Naive thymus-derived CD4-positive, alpha-beta T cell (primary cell): ENCODE measurements at places on chromosomes 3 and 15. TPM values are rescaled to one million over a fixed set of nuclear protein-coding genes. Genes with fewer than 3 reads are reported as not detected.
A peak's percentile ranks its signal among the peaks of the same experiment; 100 is the strongest.

HIGD2B gene
- 0.57 TPM for total RNA-seq

MRPL3 gene
- 72.3 and 79.2 TPM in 2 replicates for total RNA-seq

WDR93 gene
- not detected for total RNA-seq

KBTBD13 gene
- total RNA-seq: not detected

ZNF774 gene
- total RNA-seq: 1.5 TPM

GRCh38 chr3:123152687-123153086 lies 49.1 kb upstream of the SEC22A start:
- no peak for DNase-seq
- H3K27ac ChIP-seq: no peak overlapping the region
- no peak overlapping the region for H3K4me3 ChIP-seq
- H3K4me1 ChIP-seq: no peaks in the 10 kb centered on the region
- peaks cover 9% of the 10 kb centered on the region for H3K36me3 ChIP-seq

DNA sequence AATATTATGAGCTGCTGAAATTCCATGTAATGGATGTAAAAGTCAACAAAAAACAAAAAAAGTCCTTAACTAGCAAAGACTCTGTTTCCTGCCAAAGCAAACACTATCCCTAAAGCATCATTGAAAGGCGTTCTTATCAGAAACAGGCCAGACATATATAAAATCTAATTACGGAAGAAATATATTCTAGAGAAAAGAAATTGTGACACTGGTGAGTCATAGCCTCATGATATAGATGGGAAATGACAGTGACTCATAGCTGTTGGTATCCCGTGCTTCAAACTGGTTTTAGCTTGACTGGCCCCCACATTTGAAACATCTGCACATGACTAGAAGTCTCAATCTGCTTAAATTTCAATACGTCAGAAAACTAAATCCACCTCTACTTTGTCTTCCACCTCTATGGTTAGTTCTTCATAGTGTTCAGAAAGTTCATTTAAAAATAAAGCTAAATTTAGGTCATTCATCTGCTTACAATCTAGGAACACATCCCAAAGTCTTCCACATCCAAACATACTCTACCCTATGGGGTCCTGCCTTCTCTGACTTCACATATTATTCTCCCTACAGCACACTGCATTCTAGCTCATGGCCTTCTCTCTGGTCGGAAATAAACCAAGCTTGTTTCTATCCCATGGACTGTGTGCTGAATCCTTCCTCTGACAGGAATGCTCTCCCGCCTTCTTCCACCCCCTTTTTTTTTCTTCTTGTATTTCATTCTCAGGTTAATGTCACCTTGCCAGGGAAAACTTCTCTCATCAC lies 456.3 kb upstream of the ARRDC4 start:
- no peak overlapping the region for H3K27ac ChIP-seq
- H3K27me3 ChIP-seq: no peaks in the 10 kb centered on the region
- no peak for DNase-seq
- no peaks in the 10 kb centered on the region for H3K4me1 ChIP-seq
- H3K36me3 ChIP-seq: no peaks in the 10 kb centered on the region

- no peak for DNase-seq
- no peak overlapping the region for H3K27ac ChIP-seq
- no peaks in the 10 kb centered on the region for H3K4me1 ChIP-seq
- no peaks in the 10 kb centered on the region for H3K27me3 ChIP-seq
- no peak overlapping the region for H3K4me3 ChIP-seq
Observed at GRCh38 chr3:124657138-124657537, 73.1 kb upstream of the UMPS start.

- H3K4me3 ChIP-seq: no peak overlapping the region
- no peak for DNase-seq
- no peaks in the 10 kb centered on the region for H3K4me1 ChIP-seq
Observed at GRCh38 chr3:869734-870133, 223.1 kb upstream of the CNTN6 start.

GRCh38 chr3:194062830-194063229 lies 73.1 kb upstream of the HES1 start:
- H3K36me3 ChIP-seq: no peaks in the 10 kb centered on the region
- no peaks in the 10 kb centered on the region for H3K4me1 ChIP-seq
- no peak for DNase-seq
- H3K27me3 ChIP-seq: no peaks in the 10 kb centered on the region
- H3K27ac ChIP-seq: no peak overlapping the region

DNA sequence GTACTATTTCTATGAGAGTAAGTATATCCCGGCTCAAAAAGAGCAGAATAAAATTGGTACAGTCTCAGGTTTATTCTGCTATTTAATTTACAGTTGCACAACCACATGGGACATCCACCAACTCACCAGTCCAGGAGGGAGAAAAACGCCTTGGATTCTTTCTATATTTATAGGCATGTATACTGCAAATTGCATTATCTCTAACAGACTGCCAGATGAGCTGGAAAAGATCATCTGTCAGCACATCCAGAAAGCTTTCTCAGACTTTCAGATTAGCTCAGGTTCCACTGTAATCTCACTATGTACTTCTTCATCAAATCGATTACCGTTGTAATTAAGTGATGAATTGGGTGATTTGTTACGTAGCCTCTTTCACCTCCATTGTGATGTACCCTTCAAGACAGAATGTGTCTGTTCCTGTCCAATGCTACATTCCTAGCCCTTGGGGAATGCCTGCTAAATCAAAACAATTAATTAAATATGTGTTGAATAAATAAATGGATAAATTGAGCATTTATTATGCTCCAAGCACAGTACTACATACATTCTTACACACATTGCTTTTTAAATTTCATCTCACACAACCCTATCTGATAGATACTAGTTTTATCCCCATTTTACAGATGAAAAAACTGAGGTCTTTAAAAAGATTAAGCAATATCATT lies 38.1 kb upstream of the TMC3 start:
- H3K4me3 ChIP-seq: no peak overlapping the region
- no peak for DNase-seq
- H3K4me1 ChIP-seq: no peaks in the 10 kb centered on the region
- H3K27me3 ChIP-seq: no peaks in the 10 kb centered on the region
- H3K36me3 ChIP-seq: no peaks in the 10 kb centered on the region

DNA sequence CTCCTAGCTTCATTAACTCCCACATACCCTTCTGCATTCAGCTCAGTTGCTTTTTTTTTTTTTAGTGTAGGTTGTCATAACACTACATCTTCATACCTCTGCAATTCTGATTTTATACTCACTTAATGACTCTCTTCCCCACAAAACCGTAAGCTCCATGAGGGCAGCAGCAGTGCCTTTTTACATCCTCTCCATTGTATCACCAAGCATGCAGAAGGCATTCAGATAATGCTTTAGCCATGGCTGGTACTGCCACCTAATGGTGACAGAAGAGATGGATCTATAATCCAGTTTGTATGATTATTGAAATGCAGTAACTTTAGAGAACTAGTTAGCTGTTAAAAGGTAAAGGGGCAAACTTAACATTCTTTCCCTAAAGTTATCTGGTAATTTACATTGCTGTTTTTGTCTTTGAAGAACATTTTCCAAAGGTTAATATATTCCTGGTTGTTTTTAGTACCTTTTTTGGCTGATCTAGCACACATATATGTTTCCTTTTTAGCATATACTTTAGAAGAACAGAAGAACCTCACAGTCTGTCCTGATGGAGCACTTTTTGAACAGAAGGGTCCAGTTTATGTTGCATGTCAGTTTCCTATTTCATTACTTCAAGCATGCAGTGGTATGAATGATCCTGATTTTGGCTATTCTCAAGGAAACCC lies 36.8 kb downstream of the ATP1B3 start:
- no peak overlapping the region for H3K27ac ChIP-seq
- no peak overlapping the region for H3K4me3 ChIP-seq
- no peaks in the 10 kb centered on the region for H3K4me1 ChIP-seq
- peak; percentile 59 for DNase-seq
- no peaks in the 10 kb centered on the region for H3K36me3 ChIP-seq

DNA sequence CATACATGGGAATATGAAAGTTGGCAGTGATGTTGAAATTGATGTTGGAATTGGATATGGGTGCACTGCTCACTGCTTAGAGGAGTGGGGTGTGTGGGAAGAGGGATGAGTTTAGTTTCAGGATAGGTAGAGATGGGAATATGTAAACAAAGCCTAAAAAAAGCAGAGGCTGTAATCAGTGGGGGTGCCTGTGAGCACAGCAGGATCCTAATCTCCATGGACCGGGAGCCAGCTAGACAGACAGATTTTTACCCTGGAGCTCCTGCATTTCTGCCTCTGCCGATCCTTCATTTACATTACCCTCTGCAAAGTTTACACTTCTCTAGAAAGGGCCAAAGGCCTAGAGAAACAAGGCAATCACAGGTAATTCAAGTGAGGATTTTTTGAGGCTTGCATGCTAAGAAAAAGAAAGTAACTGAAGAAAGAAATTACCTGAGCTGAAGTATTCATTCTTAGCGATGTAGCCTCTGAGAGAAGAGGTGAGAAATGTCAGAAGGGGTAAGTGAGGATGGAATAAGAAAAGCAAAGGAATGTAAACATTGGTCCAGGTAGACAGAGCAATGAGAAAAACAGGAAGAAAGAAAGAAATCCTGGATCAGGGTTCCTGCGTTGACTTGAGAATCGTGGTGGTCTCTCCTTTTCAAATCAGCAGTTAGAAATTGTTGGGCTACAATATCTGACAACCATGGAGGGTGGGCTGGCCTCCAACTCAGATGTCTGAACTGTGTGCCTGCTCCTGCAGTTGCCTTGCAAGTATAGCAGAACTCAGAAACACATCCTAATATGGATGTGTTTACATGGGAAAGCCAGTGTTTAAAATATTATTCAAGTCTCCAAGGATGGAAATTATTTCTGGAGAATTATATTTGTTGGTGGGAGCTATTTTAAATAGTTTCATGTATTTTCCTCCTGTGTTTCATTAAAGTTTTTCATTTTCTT lies 79.8 kb downstream of the CRTC3 start:
- H3K36me3 ChIP-seq: no peaks in the 10 kb centered on the region
- H3K27me3 ChIP-seq: no peaks in the 10 kb centered on the region
- no peak overlapping the region for H3K27ac ChIP-seq
- H3K4me1 ChIP-seq: no peaks in the 10 kb centered on the region
- no peak for DNase-seq
- no peak overlapping the region for H3K4me3 ChIP-seq

DNA sequence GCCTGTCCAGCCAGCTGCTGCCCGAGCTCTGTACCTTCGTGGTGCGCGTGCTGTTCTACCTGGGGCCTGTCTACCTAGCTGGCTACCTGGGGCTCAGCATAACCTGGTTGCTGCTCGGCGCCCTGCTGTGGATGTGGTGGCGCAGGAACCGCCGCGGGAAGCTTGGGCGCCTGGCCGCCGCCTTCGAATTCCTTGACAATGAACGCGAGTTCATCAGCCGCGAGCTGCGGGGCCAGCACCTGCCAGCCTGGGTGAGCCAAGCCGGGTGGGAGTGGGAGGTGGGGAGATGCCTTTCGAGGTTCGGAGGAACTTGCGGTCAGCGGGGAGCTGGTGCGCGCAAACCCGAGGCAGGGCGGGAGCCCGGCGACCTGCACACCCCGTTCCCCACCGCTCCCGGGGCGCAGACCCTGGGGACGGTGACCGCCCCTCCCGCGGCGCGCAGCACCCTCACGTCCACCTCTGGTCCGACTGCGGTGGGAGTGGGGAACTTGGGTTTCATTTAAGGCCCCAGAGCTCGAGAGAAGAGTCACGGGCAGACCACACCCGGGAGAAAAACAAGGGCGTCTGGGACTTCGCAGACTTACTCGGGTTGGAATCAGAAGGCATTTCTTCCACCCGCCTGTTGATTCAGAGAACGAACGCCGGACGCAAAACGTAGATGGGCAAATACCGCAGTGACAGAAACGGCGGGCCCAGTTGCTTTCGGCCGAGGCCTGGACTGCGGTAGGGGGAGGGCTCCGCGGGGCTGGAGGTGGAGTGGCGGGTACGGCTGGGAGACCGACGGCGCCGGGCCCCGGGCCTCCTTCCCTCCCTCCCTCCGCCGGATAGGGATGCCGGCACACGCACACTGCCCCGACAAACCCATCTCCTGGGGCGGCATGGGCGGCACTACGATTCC lies 708 bp downstream of the ESYT3 start:
- no peak for DNase-seq
- H3K4me3 ChIP-seq: peak overlapping the region; percentile 37
- no peak overlapping the region for H3K27ac ChIP-seq
- no peaks in the 10 kb centered on the region for H3K27me3 ChIP-seq

GRCh38 chr15:44296625-44297524 lies 8.4 kb downstream of the GOLM2 start:
- H3K36me3 ChIP-seq: no peaks in the 10 kb centered on the region
- H3K4me1 ChIP-seq: peaks cover 4% of the 10 kb centered on the region
- no peak overlapping the region for H3K27ac ChIP-seq
- no peak for DNase-seq
- no peak overlapping the region for H3K4me3 ChIP-seq
- H3K27me3 ChIP-seq: no peaks in the 10 kb centered on the region

- no peak for DNase-seq
- H3K27ac ChIP-seq: no peak overlapping the region
- H3K27me3 ChIP-seq: no peaks in the 10 kb centered on the region
- H3K4me3 ChIP-seq: no peak overlapping the region
- no peaks in the 10 kb centered on the region for H3K4me1 ChIP-seq
Observed at GRCh38 chr3:190004656-190005055, 116.0 kb downstream of the P3H2 start.

GRCh38 chr15:67006083-67007065 lies 59.0 kb upstream of the SMAD3 start:
- no peaks in the 10 kb centered on the region for H3K27me3 ChIP-seq
- no peaks in the 10 kb centered on the region for H3K36me3 ChIP-seq
- no peaks in the 10 kb centered on the region for H3K4me1 ChIP-seq
- no peak overlapping the region for H3K4me3 ChIP-seq
- no peak overlapping the region for H3K27ac ChIP-seq
- no peak for DNase-seq

DNA sequence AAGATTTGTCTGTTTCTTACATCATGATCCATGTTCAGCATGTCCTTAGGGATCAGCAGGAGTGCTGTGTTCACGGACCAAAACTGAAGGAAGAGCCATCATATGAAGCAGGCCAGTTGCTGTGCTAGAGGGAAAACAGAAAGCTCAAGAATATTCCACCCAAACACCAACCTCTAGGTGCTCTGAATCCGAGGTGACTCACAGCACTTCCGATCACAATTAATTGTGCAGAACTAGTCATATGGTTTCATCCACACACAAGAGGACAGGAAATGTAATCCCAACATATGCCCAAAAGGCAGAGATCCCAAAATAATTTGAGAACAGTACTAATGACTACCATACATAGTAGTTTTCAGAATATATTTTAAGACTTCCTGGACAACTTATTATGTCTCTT lies 257.9 kb upstream of the KCNH8 start:
- no peaks in the 10 kb centered on the region for H3K27me3 ChIP-seq
- no peak overlapping the region for H3K4me3 ChIP-seq
- no peak for DNase-seq
- no peaks in the 10 kb centered on the region for H3K36me3 ChIP-seq
- no peak overlapping the region for H3K27ac ChIP-seq

- no peak overlapping the region for H3K4me3 ChIP-seq
- no peaks in the 10 kb centered on the region for H3K4me1 ChIP-seq
- no peaks in the 10 kb centered on the region for H3K36me3 ChIP-seq
- no peaks in the 10 kb centered on the region for H3K27me3 ChIP-seq
- H3K27ac ChIP-seq: no peak overlapping the region
Observed at GRCh38 chr3:153970047-153970446, 151.1 kb upstream of the ARHGEF26 start.

GRCh38 chr3:113560831-113561623 lies 28.7 kb downstream of the SIDT1 start:
- H3K36me3 ChIP-seq: no peaks in the 10 kb centered on the region
- no peaks in the 10 kb centered on the region for H3K27me3 ChIP-seq
- H3K4me3 ChIP-seq: no peak overlapping the region
- H3K27ac ChIP-seq: peak overlapping the region; percentile 22
- H3K4me1 ChIP-seq: peaks cover 18% of the 10 kb centered on the region
